Globus pallidus (tissue), 1 donor: ENCODE measurements at places on chromosomes 4 and X.

GRCh38 chr4:53702334-53703266 lies 111.3 kb upstream of the LNX1 start:
- peak; percentile 63 for DNase-seq

GRCh38 chrX:7131621-7132020 lies 15.9 kb upstream of the STS start:
- no peak for DNase-seq

GRCh38 chr4:126838941-126839679 lies 793.6 kb upstream of the INTU start:
- no peak for DNase-seq

- DNase-seq, result peak; percentile 11
Observed at GRCh38 chrX:50117476-50117875, 83.3 kb downstream of the AKAP4 start.

DNA sequence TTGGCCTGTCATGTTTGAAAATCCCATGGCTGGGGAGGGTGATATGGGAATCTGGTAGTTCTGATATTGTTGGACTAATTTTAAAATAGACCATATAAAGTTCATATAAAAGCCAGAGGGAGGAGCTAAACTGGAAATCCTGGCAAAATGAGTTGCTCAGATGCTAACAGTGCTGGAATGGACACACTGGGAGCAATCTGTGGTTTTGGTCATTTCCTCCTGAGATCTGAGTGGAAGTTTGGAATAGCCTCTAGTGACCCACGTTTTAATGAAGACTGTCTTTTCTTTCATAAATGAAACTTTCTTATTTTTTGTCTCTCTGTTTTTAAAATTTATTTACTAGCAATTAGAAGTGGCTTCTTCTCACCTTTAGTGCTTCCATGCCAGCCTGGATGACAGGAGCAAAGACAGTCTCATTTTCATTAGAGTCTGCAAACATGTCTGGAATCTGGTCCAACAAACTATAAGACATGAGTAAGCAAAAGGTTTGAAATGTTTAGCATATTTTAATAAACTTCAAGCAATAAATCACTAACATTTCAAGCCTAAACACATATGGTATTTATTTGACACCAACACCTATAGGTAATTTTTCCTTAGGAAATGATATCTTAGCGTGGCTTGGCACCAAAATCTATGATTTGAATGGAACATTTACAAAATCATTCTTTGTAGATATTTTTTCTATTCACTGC lies 66.6 kb downstream of the METTL14 start:
- no peak for DNase-seq

DNA sequence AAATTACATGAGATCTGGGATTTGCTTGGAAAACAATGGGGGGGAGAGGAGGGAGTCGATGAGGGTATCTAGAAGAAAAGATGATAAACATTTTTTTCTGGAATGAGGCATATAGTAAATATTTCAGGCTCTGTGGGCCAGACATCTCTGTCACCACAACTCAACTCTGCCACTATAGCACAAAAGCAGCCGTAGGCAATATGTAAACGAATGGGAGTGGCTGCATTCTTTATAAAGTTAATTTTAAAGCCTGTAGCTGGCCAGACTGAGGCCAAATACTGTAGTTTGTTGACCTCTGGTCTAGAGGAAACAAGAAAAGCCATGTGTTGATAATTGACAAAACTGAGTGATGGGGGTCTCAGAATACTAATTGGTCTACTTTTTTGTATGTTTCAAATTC lies 14.1 kb upstream of the TCEANC start:
- no peak for DNase-seq

DNA sequence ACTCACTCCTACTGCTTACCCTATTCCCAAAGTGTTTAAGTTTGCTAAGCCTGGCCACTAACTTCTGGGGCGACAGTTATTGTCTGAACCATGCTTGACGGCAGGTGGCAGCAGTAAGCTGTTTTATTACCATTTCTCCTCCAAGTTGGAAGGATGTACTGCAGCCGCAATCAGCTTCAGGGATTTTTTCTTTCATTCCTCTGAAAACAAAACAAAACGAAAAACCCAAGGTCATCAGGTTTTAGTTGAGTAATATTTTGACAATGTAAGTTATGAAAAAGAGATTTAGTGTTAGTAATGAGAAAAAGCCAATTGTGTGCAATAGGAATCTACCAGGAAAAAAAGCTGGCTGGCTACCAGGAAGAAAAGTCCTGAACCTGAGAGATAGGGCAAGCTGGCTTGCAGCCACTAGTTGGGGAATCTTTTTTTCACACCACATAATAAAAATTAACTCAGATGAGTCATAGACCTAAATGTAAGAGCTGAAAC lies 13.2 kb upstream of the RAB9B start:
- peak; percentile 37 for DNase-seq

DNA sequence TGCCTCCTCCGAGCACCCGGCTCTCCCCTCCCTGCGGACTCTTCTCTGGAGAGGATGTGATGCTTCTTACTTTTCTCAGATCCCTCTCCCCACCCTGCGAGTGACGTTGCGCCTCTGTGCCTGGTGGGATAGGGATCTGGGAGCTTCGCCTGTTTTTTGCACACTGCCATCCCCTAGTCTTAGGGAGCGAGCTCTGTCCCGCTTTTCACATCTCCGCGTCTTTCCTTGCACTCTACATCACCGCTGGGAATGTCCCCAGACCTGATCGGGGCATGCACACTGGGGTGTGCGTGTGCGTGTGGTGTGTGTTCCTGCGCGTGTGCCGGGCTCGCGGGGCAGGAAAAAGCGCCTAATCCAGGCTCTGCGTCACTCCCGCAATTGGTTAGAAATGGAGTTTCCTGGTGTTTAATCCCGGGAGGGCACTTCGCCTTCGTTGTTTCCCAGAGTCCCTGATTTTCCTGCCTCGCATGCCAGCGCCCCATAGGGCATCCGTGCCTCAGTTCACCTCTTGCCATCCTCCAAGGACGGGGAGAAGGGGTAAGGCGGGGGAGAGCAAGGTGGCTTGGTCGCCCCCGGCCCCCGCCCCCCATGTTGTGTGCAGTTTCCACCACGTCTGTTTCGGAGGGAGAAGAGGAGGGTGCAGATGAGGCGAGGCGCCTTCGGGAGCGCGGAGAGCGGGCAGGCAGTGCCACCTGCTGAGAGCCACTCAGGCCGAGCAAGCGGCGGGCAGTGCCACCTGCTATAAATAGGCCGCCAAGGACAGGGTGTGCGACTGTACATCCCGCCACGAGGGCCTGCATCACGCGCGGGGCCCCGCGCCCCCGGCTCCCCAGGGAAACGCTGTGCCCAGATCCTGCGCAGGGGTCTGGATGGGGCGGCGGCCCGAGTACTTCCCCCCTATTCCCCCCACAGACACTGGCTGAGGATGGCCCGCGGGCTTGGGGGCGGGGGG lies 759 bp upstream of the TBC1D1 start:
- DNase-seq, result peak; percentile 36

GRCh38 chr4:139556724-139557555 lies 921 bp upstream of the SETD7 start:
- peak; percentile 68 for DNase-seq

GRCh38 chr4:6746721-6747293 lies 30.8 kb downstream of the BLOC1S4 start:
- no peak for DNase-seq

- peak; percentile 66 for DNase-seq
Observed at GRCh38 chr4:159010563-159011260, 92.2 kb upstream of the RAPGEF2 start.

DNA sequence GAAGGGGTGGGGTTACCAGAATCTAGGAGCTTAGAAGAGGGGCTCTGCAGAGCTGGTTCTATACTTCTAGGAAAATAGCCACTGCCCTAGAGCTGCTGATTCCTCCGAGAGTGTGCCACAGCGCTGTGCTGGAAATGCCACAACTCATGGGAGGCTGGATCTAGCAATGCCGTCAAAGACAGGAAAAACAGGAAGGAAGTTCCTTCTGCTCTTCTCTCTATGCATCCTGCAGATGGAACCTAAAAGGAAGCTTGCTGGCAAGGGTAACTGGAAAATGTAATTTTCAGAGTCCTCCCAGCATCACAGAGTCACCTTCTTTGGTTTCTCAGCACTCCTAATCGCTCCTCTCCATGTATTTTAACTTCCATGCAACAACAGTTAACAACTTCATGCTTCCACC lies 121.2 kb upstream of the TLL1 start:
- no peak for DNase-seq

DNA sequence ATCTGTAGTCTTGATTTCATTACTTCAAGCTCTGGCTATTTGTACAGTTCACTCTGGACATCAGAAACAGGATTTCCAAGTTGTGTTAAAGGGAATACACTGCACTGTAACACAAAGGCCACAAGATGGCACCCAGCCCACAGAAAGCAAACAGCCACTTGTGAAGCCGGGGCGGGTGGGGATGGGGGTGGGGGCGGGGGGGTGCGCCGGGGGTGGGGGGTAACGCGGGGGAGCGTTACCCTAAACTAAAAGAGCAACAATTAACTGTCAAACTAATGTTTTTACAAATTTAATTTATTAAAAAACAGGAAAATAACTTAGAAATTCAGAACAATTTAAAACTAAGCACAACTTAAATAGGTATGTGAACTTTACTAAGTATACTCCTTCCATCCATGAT lies 27.3 kb downstream of the PRDX4 start:
- peak; percentile 43 for DNase-seq

- no peak for DNase-seq
Observed at GRCh38 chr4:40458683-40459082, 123.5 kb downstream of the CHRNA9 start.

GRCh38 chr4:112075129-112075753 lies 70.0 kb upstream of the FAM241A start:
- peak; percentile 16 for DNase-seq

GRCh38 chr4:73743795-73744194 lies 3.4 kb downstream of the CXCL8 start:
- no peak for DNase-seq

DNA sequence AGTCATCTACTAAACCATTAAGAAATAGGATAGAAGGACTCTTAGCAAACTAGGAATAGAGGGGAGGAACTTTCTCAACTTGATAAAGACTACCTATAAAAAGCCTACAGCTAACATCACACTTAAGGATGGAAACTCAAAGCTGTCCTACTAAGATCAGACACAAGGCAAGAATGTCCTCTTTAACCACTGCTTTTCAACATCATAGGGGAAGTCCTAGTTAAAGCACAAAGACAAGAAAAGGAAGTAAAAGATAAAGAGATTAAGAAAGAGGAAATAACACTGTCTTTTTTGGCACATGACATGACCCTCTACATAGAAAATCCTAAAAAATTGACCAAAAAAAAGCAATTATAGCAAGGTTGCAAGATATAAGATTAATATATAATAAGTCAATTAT lies 136.6 kb downstream of the FBXW7 start:
- no peak for DNase-seq
